Hair follicular keratinocyte (primary cell): ENCODE measurements at places on chromosomes 16 and 17. TPM values are rescaled to one million over a fixed set of nuclear protein-coding genes. Genes with fewer than 3 reads are reported as not detected.

MAP2K6 gene
- 0.08 and 0.39 TPM in 2 replicates for total RNA-seq

ATAD5 gene
- 2.2 and 4.3 TPM in 2 replicates for total RNA-seq

SLC7A6OS gene
- 10.2 and 13.2 TPM in 2 replicates for total RNA-seq

TM4SF5 gene
- not detected in 2 replicates for total RNA-seq

BICDL2 gene
- 0.23 and 0.78 TPM in 2 replicates for total RNA-seq

ABCA5 gene
- 3.2 and 12.8 TPM in 2 replicates for total RNA-seq

HS3ST4 gene
- not detected in 2 replicates for total RNA-seq

CCL4 gene
- total RNA-seq = not detected in 2 replicates

TBC1D3K gene
- total RNA-seq = not detected in 2 replicates

ERN2 gene
- not detected in 2 replicates for total RNA-seq

SKAP1 gene
- not detected in 2 replicates for total RNA-seq

FOXJ1 gene
- total RNA-seq = 0.23 TPM in 1 of 2 replicates, not detected in the other

NOS2 gene
- total RNA-seq = 0.15 and 0.23 TPM in 2 replicates

XAF1 gene
- 0.84 and 2.0 TPM in 2 replicates for total RNA-seq

KRTAP3-1 gene
- total RNA-seq = not detected in 2 replicates

CHST4 gene
- 0.30 TPM in 1 of 2 replicates, not detected in the other for total RNA-seq

ABCC11 gene
- 0.04 and 0.08 TPM in 2 replicates for total RNA-seq

ITGB3 gene
- 0.23 and 0.42 TPM in 2 replicates for total RNA-seq

SLC13A2 gene
- not detected in 2 replicates for total RNA-seq

FBF1 gene
- 10.8 and 12.0 TPM in 2 replicates for total RNA-seq

KRT12 gene
- total RNA-seq = not detected in 2 replicates

KRTAP3-3 gene
- not detected in 2 replicates for total RNA-seq

ATP2A1 gene
- 0.19 and 0.39 TPM in 2 replicates for total RNA-seq

CARD14 gene
- 0.62 TPM in 1 of 2 replicates, not detected in the other for total RNA-seq

PKMYT1 gene
- total RNA-seq = 20.1 and 86.7 TPM in 2 replicates

C17orf50 gene
- total RNA-seq = not detected in 2 replicates

SLFN12 gene
- total RNA-seq = 6.3 and 7.7 TPM in 2 replicates

CDRT4 gene
- total RNA-seq = 1.1 and 4.2 TPM in 2 replicates

GINS2 gene
- total RNA-seq = 6.5 and 17.6 TPM in 2 replicates

TMEM92 gene
- 2.0 and 3.4 TPM in 2 replicates for total RNA-seq

MLST8 gene
- 94.2 and 110 TPM in 2 replicates for total RNA-seq

MYH13 gene
- total RNA-seq = not detected in 2 replicates

CCL22 gene
- not detected in 2 replicates for total RNA-seq

HEATR9 gene
- total RNA-seq = not detected in 2 replicates

ZNF174 gene
- 4.9 and 5.6 TPM in 2 replicates for total RNA-seq

NLRP1 gene
- total RNA-seq = 23.7 and 43.0 TPM in 2 replicates

PRSS33 gene
- total RNA-seq = not detected in 2 replicates

NPIPA2 gene
- not detected in 2 replicates for total RNA-seq

CD300A gene
- total RNA-seq = not detected in 2 replicates

PNMT gene
- total RNA-seq = not detected in 2 replicates

SLC38A8 gene
- total RNA-seq = not detected in 2 replicates

CCDC144A gene
- total RNA-seq = 0.38 and 0.70 TPM in 2 replicates

SLFN14 gene
- total RNA-seq = not detected in 2 replicates

SCGB1C2 gene
- not detected in 2 replicates for total RNA-seq

COIL gene
- total RNA-seq = 10.8 and 12.6 TPM in 2 replicates

KCTD19 gene
- total RNA-seq = not detected in 2 replicates

RHBDF1 gene
- 15.0 and 31.4 TPM in 2 replicates for total RNA-seq

DRC7 gene
- total RNA-seq = not detected in 2 replicates

CCNF gene
- 10.7 and 35.5 TPM in 2 replicates for total RNA-seq

TEKT1 gene
- total RNA-seq = not detected in 2 replicates

AXIN2 gene
- total RNA-seq = 0.23 TPM in 1 of 2 replicates, not detected in the other

BRIP1 gene
- 5.7 and 7.4 TPM in 2 replicates for total RNA-seq

CACNA1G gene
- total RNA-seq = 0.08 TPM in 1 of 2 replicates, not detected in the other

ENGASE gene
- total RNA-seq = 4.6 and 10.7 TPM in 2 replicates

PRSS8 gene
- 59.2 and 120 TPM in 2 replicates for total RNA-seq

PIK3R5 gene
- 0.23 and 0.38 TPM in 2 replicates for total RNA-seq

TERB1 gene
- total RNA-seq = not detected in 2 replicates
